NCI-H774 (cell line): ENCODE measurements at places on chromosomes 7 and 10.

- no peak for DNase-seq
These were observed 49.8 kb upstream of the AKR1E2 start for GRCh38 chr10:4776234-4776638.

DNA sequence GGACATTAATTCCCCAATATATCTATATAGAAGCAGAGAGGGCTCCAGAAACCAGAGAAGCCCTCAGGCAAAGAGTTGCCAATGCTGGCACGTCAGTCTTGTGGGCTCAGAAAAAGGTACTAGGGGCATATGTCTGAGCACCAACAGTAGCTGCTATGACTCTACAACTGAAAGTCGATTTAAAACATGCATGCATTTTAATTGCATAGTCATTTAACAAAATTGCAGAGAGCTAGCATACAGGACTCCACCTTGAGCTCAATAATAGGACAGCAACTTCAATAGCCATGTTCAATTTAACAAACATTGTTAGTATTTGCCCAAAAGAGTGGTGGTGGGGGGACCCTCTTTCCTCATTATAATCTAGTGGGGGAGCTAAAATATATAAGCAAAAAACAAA is 126.5 kb downstream of the AMPH start:
- DNase-seq, result no peak

DNA sequence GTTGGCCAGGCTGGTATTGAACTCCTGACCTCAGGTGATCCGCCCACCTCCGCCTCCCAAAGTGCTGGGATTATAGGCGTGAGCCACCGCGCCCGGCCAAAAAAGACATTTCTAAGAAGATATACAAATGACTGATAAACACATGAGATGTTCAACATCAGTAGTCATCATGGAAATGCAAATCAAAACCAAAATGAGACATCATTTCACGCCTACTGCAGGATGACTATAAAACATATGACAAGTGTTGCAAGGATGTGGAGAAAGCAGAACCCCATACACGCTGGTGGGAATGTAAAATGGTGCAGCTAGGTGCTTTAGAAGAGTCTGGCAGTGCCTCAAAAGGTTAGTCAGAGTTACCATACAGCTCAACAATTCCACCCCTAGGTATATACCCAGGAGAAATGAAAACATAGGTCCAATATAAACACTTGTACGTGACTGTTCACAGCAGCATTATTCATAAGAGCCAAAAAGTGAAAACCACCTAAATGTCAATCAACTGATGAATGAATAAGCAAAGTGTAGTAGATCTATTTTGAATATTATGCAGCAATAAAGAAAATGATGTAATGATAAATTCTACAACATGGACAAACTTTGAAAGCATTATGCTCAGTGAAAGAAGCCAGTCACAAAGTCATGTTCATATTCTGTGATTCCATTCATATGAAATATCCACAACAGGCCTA is 24.5 kb downstream of the TMEM209 start:
- no peak for DNase-seq

GRCh38 chr7:43199371-43200160 is 87.1 kb downstream of the HECW1 start:
- no peak for DNase-seq
